ENCODE measurements at places on chromosomes 11 and 22. TPM values are rescaled to one million over a fixed set of nuclear protein-coding genes. Genes with fewer than 3 reads are reported as not detected.

GRCh38 chr11:62438641-62439040, 19.8 kb downstream of the SCGB1A1 start:
- H3K27me3 ChIP-seq, result peaks cover 2% of the 10 kb centered on the region
- no peak overlapping the region for H3K27ac ChIP-seq
- no peak for DNase-seq
- no peaks in the 10 kb centered on the region for H3K36me3 ChIP-seq
- peaks cover 10% of the 10 kb centered on the region for H3K4me1 ChIP-seq

DNA sequence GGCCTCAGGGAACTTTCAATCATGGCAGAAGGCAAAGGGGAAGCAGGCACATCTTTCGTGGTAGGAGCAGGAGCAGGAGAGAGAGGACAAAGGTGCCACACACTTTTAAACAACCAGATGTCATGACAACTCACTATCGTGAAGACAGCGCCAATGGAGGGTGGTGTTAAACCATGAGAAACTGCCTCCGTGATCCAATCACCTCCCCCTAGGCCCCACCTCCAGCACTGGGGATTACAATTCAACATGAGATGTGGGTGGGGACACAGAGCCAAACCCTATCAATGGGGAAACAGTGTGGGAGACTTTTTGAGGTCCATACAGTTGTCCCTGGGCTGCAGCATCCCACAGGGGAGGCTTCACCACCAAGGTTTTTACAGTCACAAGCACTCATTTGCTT, 41.9 kb upstream of the CFAP300 start:
- DNase-seq, result no peak
- no peaks in the 10 kb centered on the region for H3K36me3 ChIP-seq
- H3K4me3 ChIP-seq, result no peak overlapping the region
- H3K4me1 ChIP-seq, result peaks cover 2% of the 10 kb centered on the region

DNA sequence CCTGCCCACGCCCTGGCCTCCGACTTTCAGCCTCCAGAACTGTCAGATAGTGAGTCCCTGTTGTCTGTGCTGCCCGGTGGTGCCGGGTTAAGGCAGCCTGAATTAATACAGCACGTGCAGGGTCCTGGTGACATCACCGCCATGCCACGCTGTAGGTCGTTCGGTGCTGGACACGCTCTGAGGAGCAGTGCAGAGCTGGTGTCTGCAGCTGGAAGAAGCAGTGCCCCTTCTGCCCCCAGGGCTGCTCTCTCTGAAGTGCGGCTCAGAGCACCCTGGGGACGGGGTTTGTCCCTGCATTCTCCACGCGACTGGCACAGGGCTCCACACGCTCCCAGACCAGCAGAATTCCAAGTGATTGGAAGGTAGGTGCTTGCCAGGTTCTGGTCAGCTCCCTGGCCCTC, 831.5 kb downstream of the TBC1D22A start:
- no peaks in the 10 kb centered on the region for H3K36me3 ChIP-seq
- H3K27ac ChIP-seq, result no peak overlapping the region
- peaks cover 2% of the 10 kb centered on the region for H3K4me1 ChIP-seq
- H3K4me3 ChIP-seq, result no peak overlapping the region

Gene TECTA
- total RNA-seq, result 0.10 TPM

Gene C11orf16
- not detected for total RNA-seq
